Stimulated activated CD4-positive, alpha-beta T cell treated with anti-CD3 and anti-CD28 coated beads, TNF-alpha, amount 100 ng/mL, for 48 hours (primary cell): ENCODE measurements at places on chromosomes 4 and X.

DNA sequence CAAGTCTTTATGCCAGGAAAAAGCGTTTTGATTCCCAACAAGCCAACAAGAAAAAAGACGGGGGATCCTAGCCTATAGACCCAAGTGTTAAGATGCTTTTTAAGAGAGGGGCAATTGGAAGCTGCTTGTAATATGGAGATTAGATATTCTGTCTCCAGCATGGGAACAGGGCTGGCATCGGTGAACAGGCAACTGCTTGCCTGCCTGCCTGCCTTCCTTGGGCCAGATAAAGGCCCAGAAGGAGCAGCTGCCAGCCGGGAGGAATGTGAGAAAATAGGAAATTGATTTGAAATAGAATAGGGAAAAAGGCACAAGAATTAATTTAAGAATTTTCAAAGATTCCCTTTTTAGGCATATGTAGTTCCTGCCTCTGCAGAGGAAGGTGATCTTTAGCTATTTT, 192.2 kb downstream of the TENM3 start:
- no peak for DNase-seq

DNA sequence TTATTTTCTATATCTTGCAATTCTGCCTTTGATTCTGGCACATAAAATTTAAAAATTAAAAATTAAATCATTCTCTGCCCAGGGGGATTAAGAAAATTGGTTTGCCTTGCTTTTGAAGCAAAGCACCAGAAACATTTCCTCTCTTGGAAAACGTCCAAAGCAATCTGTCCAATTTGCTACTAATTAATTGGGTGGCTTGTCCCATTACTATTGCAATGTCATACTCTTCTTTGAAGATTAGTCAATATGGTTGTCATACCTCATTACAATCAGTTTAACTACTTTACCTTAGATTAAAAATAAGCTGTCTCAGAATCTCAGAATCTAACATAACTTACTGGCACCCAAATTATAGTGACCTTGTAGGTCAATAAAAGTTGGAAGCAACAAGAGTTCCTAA, 208.8 kb downstream of the TMA16 start:
- no peak for DNase-seq

GRCh38 chrX:31858915-31859314, 787.1 kb upstream of the FTHL17 start:
- DNase-seq, result no peak

- no peak for DNase-seq
Measured at GRCh38 chr4:108276690-108277089, 108.0 kb upstream of the LEF1 start.

DNA sequence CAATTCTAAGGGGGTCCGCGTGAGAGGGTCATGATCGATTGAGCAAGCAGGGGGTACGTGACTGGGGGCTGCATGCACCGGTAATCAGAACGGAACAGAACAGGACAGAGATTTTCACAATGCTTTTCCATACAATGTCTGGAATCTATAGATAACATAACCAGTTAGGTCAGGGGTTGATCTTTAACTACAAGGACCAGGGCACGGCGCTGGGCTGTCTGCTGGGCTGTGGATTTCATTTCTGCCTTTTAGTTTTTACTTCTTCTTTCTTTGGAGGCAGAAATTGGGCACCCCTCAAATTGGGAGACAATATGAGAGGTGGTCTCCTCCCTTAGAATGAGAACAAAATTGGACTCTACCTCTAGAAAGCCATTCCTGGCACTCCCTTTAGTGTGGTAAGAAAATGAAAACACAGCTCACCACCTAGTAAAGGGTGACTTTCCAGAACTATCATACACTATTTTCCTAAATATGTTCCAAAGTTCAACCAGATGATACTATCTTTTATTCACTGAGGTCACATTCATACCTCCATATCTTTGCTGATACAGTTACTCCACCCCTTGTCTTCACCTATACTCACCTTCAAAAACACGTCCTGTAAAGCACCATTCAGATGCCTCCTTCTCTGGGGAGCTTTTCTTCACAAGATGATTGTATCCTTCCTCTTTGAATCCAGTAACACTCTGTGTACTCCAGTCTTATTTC, 1058.3 kb upstream of the SLIT2 start:
- DNase-seq, result no peak

GRCh38 chr4:88660446-88661294, 37.0 kb downstream of the NAP1L5 start:
- no peak for DNase-seq

GRCh38 chrX:69149466-69150280, 15.6 kb downstream of the PJA1 start:
- no peak for DNase-seq

DNA sequence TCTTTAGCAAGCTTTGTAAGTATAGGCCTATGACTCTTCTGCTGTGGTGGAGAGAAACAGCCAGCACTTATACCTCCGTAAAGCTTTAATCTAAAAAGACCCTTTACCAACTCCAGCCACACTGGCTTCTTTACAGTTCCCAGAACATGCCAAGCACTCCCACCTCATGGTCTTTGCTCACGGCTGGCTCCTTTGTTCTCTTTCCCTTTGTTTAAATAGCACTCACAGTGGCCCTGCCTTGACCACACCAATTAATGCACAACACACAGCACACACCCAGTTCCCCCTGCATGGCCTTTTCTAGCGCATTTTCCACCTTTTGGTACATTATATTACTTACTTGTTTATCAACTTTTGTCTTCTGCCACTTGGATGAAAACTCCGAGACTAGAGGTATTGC, 18.9 kb downstream of the PPID start:
- no peak for DNase-seq

- DNase-seq, result no peak
Measured at GRCh38 chrX:12994321-12994720, 19.4 kb downstream of the TMSB4X start.

DNA sequence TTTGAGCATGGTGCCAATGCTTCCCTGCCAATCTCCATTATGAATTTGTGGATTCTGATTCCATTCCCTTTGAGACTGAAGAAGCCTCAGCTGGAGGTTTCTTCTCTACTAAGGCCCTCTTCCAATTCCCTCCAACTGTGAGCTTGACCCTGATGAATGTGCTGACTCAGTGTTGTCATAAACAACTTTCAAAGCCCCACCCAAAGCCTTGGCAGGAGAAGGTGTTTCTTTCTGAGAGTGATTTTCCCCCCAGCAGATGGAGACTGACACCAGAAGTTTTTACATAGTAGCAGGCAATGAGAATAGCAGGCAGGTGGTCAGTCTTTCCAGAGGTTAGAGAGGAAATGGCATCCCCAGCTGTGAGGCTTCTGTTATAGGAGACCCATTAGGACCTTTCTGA, 53.1 kb downstream of the OCRL start:
- no peak for DNase-seq

GRCh38 chrX:120697053-120697452, 67.2 kb upstream of the C1GALT1C1 start:
- DNase-seq, result no peak

DNA sequence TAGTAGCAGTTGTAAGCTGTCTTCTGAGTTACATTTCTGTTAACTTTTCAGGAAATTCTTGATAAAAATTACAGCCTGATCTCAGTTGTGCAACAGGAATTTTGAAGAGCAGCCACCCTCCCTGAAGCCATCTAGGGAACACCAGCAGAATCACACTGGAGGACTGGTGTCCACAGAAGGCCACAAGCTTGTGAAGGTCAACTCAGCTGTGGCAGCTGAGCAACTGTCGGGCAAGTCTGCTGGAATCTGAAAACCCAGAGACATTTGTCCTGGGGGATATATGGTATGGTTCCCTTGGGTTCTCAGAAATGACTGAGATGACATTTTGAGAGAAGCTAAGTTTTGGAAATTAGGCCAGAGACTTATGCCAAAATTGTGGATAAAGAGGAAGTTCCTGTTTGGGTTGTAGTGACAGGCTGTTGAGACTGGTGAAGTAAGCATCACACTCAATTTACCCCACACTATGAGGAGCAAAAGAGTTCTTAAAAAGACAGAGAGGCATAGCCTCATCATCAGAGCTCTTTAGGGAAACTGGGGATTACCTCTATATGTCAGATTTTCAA, 78.1 kb upstream of the TNIP3 start:
- no peak for DNase-seq

GRCh38 chrX:134174273-134174660, 62.7 kb upstream of the CCDC160 start:
- DNase-seq, result no peak

- no peak for DNase-seq
Measured at GRCh38 chrX:64291123-64291522, 60.7 kb upstream of the ASB12 start.

DNA sequence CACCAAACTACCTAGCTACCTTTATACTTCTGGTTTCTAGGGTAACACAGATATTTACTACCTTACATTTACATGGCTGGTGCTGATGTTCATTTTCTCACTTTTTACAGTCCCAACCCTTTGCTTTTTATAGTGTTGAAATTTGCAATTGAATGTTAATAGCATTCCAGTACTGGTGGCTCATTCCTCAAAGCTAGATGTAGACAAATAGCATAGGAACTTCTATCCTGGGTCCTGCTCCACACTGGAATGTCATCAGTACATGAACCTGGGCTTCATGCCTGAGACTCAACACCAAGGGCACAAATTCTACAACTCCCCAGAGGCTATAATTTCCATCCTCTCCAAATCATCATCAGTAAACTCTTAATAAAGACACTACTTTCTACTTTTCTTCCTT, 10.3 kb upstream of the TRMT2B start:
- no peak for DNase-seq

GRCh38 chrX:96683997-96684338, 674 bp upstream of the DIAPH2 start:
- DNase-seq, result no peak

- no peak for DNase-seq
Measured at GRCh38 chrX:121301822-121302221, 254.4 kb downstream of the GLUD2 start.

GRCh38 chrX:139290310-139290709, 240.2 kb upstream of the F9 start:
- no peak for DNase-seq

- no peak for DNase-seq
Measured at GRCh38 chrX:72314881-72315280, 9.2 kb upstream of the CITED1 start.

DNA sequence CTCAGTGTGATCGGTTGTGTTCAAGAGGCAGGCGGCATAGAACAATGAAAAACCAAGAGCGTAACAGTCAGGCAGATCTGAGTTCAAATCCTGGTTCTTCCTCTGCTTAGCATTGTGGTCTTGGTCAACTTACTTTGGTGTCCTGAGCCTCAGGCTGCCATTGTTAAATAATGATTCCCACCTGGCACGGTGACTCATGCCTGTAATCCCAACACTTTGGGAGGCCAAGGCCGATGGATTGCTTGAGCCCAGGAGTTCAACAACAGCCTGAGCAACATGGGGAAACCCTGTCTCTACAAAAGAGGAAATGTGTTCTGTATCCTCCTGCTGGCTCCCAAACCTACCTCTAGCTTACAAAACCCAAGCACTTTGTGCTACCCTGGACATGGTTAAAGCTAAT, 129.0 kb upstream of the STX18 start:
- DNase-seq, result no peak

DNA sequence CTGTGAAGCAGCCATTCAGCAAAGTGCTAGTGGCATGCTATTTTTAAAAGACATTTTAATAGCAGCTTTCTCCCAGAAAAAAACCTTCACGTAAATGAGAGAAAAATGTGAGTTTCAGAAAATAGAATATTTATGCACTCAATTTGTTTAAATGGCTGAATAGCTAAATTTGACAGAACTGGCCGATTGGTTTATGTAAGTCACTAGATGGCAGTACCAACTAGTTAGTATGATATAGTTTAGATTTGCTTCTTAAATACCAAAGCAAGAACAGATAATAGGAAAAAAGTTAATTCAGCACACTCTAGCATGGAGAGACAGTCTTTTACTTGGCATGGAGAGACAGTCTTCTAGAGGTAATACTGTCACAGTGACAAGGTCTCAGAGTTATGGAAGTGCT, 250.1 kb downstream of the SNCA start:
- no peak for DNase-seq

DNA sequence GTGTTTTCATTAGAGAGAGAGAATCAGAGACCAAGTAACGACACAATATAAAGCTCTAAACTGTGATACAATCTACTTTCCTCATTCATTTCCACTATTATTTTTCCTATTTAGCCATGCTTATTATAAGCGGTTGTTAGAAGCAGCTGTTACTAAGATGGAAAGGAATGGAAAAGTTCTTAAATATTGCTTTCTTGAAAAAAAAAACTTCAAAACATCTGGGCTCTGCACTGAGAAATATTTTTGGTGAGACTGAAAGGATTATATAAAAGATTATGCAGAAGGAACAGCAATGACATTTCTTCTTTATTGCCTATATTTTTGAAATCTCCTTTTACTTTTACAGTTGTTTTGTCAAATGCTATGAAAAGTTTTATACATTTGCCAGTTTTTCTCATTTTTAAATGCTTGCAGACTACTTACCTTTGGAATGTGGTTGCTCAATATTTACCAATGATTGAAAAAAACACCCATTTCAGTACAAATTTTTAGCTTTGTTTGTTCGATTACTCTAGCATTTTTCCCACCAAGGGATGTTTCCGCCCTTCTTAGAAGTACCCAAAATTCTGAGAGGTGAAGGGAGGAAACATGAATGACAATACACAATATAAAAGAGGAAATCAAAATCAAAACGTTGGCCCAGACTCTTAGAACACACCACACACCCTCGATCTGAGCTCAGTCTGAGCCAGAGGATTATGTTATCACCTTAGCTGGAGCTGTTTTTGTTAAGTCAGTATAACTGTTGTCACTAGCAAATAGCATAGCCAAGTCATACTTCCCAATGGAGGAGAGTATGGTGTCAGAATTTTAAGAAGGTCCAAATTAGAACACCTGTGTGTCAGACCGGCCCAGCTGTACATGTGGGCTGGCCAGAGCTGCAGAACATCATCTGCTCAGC, 18.4 kb downstream of the DKK2 start:
- no peak for DNase-seq

DNA sequence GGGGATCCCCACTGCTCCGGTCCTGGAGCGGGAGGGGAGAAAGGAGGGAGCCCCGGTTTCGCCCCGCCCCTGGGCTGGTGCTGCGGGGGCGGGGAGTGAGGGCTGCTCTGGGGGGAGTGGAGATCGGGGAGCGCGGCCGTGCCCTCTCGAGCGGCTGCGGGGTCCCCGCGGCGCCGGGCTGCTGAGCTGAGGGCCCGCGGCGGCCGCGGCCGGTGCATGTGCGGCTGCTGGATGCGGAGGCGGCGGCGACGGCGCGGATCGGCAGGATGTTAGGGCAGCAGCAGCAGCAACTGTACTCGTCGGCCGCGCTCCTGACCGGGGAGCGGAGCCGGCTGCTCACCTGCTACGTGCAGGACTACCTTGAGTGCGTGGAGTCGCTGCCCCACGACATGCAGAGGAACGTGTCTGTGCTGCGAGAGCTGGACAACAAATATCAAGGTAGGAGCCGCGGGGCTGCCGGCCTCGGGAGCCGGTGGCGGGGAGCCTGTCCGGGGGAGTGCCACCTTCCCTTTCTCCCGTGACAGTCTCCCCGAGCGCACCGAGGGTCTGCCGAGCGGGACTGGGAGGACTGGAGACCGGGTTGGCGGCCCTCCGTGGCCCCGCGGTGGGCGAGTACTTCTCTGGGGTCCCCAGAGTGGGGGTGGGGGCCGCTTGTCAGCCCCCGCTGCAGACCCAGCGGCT, at the start of gene ING2:
ING2 (plus strand) TSS at position 129 of the 681 bp plus-strand sequence; CDS start at position 267, 138 bp downstream.
- no peak for DNase-seq

- DNase-seq, result no peak
Measured at GRCh38 chr4:18458465-18458864, 436.9 kb upstream of the LCORL start.
